ENCODE measurements at places on chromosomes 3 and 15.

DNA sequence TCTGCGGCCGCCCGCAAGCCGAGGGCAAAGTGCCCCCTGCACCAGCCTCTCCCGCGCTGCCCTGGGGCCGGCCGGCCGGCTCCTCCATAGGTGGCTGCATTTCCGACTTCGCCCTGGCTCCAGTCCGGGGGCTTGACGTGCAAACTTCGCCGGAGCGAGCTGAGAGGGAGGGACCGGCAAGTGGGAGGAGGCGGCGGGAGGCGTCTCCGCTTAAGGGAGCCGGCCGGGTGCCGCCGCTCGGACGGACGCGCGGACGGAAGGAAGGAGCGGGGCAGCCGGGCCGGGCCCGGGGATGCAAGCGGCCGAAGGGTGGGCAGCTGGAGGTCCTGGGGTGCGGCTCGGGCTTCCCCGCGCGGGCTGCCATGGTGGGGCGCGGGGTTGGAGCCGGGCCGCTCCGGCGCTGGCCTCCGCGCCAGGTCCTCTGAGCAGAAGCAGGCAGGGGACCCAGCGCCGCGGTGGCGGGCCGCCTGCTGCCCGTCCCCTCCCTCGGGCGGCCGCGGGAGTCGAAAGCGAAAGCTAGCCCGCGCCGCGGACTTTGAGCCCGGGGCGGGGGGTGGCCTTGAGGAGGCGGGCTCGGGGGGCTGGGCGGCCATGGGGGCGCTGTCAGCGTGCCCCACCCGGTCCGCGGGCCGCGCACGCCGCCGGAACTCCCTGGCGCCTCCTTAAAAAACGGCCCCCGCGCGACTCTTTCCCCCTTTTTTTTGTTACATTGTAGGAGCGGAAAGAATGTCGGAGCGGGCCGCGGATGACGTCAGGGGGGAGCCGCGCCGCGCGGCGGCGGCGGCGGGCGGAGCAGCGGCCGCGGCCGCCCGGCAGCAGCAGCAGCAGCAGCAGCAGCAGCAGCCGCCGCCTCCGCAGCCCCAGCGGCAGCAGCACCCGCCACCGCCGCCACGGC, at the start of gene SCAANT1:
Gene SCAANT1, minus strand, starts transcription at position 511 of the 895 bp plus-strand sequence.
- DNase-seq: peak; percentile 78

GRCh38 chr3:172073262-172073915, 34.0 kb downstream of the FNDC3B start:
- DNase-seq: no peak

- DNase-seq: no peak
These were observed 24.1 kb downstream of the RHOA start for GRCh38 chr3:49387721-49388120.

GRCh38 chr3:113557374-113557773, 25.0 kb downstream of the SIDT1 start:
- DNase-seq: no peak

DNA sequence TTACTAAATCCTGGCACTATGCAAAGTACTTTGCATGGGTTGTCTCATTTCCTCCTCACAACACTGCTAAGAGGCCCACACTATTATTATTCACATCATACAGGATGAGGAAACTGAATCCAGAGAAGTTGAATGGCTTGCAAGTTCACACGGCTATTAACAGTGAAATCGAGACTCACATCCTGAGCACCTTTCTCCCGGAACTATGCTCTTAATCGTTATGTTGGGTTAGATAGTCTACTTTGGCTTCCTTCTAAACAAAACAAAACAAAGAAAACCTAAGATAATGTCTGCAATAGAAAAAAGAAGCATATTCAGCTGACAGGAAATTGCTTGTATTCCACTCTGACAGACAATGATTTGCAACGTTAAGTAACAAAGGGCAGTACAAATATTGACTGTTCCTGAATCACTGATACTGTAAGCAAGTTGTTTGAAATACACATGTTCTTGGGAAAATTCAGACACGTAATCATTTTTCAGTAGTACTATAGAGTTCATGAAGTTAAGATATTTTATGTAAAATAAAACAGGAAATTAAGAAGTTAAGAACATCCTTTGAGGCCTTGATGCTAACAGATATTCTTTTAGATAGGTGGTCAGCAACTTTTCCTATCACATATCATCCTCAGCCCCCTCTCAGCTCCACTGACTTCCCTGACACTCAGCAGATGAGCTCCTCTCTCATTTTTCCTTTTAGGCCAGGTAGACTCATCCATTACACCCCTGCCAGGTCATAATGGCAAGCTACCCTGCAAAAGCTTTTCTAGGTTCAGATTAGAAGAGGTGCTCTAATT, 40.7 kb downstream of the C2CD4B start:
- DNase-seq: no peak

GRCh38 chr3:43627360-43627759, 5.5 kb upstream of the ANO10 start:
- no peak for DNase-seq

DNA sequence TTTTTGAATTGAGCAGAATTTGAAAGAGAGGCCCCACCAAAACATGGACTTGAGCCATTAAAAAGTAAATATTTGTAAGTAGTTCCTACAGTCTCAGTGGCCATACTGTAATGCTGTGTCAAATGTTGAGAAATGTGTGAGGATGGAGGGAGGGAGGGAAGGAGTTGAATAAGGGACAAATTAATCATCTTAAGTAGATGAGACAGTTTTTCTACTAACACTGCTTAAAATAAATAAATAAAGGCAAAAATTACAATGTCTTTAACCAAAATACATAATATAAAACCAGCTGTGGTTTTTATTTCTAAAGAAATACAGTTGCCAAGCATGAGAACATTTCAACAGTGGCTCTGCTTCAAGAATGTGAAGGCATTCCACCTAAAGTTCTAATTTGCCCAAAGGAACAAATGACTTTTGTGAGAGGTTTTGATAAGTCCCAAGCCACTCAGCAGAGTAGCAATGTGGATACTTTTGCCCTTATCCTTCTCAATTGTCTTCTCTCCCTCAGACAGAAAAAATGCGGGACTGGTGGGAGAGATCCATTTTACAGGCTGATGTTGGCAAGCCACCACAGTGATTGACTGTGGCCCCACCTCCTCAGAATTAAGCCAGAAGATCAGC, 427.0 kb upstream of the RARB start:
- DNase-seq: no peak

- DNase-seq: no peak
These were observed 188.5 kb upstream of the PROK2 start for GRCh38 chr3:71973274-71974030.

GRCh38 chr15:66153549-66154415, 99.8 kb downstream of the MEGF11 start:
- DNase-seq: no peak

GRCh38 chr3:173663696-173664111, 266.2 kb downstream of the NLGN1 start:
- DNase-seq: no peak

GRCh38 chr3:98038876-98039275, 3.8 kb upstream of the GABRR3 start:
- no peak for DNase-seq

DNA sequence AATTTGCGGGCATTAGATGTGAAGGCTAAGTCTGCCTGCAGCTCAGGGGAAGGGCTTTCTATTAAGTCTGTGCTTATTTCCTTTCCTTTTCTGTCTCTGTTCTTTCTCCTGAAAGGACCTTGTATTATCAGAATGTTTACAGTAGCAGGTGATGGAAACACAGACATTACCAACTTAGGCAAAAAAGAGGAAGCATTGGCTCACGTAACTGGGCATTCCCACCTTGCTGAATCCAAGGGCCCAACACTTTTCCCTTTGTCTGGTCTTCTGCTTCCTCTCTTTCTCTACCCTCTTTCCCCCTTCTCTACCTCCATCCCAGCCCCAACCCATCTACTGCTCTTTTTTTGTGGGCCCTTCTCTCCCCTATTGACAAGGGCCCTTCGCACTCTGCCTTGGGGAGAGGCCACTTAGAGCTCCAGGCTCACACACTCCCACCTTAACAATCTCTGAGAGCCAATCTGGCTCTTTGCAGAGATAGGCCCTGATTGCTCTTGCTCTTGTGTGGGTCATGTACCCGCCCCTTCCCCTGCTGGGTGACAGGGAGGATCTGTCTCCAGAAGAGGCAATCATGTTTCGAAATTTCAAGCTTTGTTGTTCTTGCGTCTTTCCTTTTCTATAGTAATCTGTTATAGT, 35.0 kb downstream of the ACAA1 start:
- no peak for DNase-seq

DNA sequence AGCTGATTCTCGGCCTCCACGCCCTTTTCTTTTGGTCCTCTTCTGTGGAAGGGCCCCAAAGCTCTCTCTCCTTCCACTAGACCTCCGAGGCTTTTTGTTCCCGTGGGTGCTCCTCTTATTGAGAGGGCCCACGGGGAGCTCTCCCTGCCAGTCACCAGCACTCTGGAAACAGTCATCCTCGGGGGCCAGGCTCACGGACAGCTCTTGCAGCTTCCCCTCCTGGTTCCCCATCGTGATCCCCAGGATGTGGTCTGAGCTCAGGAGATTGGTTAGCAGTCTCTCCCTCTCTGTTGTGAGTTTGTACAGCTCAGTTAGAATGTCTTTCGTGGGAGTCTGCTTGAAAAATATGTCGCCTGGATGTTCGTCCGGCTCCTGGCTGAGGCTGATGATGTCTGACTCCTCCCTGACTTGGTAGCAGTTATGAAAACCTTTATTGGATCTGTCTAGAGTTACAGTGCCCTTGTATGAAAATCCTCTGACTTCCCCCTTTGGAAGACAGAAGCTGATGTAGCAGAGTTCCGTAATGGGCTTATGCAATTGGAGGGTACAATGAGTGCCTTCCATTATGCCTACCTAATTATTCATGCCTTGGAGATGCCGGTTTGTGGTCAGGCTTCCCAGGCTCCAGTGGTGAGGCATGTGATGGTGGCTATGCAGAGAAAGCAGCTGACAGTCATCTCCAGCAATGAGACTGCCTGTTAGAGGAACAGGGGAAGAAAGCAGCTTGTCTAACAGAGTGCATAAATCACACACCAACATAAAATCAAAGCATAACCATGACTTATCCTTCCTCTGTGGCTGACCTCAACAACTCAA, 40.0 kb downstream of the FMN1 start:
- no peak for DNase-seq

- peak; percentile 5 for DNase-seq
These were observed 4.8 kb downstream of the HES1 start for GRCh38 chr3:194140520-194141414.

GRCh38 chr3:16320711-16321110, 55.7 kb downstream of the OXNAD1 start:
- no peak for DNase-seq

GRCh38 chr15:91243826-91244225, 143.8 kb downstream of the SV2B start:
- DNase-seq: no peak

- no peak for DNase-seq
These were observed 23.4 kb downstream of the EDEM1 start for GRCh38 chr3:5210926-5211325.

DNA sequence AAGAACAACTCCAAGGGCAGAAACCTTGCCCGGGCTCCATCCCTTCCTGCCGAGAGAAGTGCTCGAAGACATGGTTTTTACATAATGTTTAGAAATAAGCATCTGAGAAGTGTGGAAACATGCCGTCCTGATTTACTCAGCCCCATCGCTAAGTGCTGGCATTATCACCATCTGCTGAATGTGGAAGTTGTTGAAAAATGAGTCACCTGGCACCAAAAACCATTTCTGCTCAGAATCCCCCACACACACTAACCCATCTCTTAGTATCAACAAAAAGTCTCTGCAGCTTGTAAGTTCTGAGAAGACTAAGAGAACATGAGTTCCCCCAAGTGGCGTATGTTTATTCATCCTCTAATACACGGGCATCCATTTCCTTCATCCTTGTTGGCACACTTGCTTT, 51.0 kb upstream of the ARL8B start:
- DNase-seq: no peak

GRCh38 chr15:80841541-80841940, 62.4 kb downstream of the CEMIP start:
- no peak for DNase-seq

- no peak for DNase-seq
These were observed 98.6 kb upstream of the ARHGEF26 start for GRCh38 chr3:154022606-154023005.

DNA sequence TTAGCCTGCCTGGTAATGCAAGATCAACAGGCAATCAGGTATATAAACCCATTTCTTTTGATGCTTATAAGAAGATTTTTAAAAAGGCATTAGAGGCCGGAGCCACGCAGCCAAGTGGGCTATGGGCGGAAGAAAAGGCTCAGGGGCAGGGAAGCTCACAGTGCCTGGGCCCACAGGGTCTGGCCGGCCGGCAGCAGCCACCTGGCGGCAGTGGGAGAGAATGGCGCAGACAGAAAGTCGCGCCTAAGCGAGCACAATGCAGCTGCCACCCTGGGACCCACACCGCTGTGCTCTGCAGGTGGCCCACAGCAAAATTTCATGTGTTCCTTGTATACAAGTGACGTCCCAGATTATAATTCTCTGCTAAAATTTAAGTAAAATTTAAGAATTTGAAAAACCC, 448.6 kb upstream of the RASGRP1 start:
- no peak for DNase-seq

GRCh38 chr3:159897331-159898075, 91.1 kb upstream of the IL12A start:
- no peak for DNase-seq

GRCh38 chr3:100261485-100261903, 702 bp downstream of the TBC1D23 start:
- DNase-seq: no peak

Measured in activated effector memory CD4-positive, alpha-beta T cell treated with Interleukin-2 at 50 U/mL for 16 hours (primary cell).